WERI-Rb-1 (cell line): ENCODE measurements at places on chromosomes 6 and 20.

DNA sequence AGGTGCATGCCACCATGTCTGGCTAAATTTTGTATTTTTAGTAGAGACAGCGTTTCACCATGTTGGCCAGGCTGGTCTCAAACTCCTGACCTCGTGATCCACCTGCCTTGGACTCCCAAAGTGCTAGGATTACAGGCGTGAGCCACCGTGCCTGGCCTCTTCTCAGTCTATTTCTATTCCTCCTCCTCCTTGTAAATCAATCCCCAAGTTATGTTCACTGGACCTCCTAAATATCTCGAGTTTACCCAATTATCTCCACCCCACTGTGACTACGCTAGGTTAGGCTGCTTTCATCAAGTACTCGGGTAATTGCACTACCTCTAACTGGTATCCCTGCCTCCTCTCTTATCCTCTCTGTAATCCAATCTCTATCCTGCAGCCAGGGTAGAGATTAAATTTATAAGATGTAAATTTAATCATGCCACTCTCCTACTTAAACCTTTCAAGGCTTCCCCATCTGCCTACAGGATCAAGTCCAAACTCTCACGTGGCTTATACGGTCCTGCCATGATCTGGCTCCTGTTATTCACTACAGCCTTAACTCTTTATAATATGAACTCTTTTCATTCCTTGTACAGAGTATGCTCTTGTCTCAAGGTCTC lies 837 bp upstream of the MAD2L1BP start:
- peak; percentile 86 for DNase-seq

GRCh38 chr20:5969348-5969935 lies 19.0 kb downstream of the MCM8 start:
- DNase-seq, result no peak

DNA sequence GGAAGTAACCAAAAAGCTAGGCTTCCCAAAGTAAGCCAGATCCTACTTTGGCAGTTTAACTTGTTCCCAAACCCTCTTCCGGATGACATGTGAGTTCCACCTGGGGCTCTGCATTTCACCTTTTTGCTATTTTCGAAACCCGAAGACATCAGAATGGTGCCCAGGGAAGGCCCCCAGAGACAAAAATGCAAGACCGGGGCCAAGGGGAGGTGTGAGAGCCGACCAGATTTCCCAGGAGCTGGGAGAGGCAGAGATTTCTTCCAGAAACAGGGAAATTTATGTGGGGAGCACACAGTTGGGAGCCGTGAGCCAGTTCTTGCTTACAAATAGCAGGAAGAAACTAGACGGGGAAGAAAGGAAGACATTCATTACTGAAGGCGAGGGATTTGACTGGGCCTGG lies 209.7 kb downstream of the ZNF217 start:
- no peak for DNase-seq

GRCh38 chr20:42274986-42275385 lies 656.8 kb upstream of the CHD6 start:
- no peak for DNase-seq

- DNase-seq, result no peak
These were observed 136.8 kb downstream of the EPHA7 start for GRCh38 chr6:93282521-93283031.

- DNase-seq, result no peak
These were observed 3.4 kb downstream of the ASF1A start for GRCh38 chr6:118897386-118897785.

GRCh38 chr20:20685635-20686034 lies 26.8 kb downstream of the RALGAPA2 start:
- DNase-seq, result no peak

- DNase-seq, result no peak
These were observed 57.6 kb downstream of the DAAM2 start for GRCh38 chr6:39849764-39850163.

GRCh38 chr20:6070829-6071695 lies 17.2 kb upstream of the LRRN4 start:
- no peak for DNase-seq

- no peak for DNase-seq
These were observed 6.1 kb upstream of the NSFL1C start for GRCh38 chr20:1472556-1473245.

- DNase-seq, result no peak
These were observed 143.6 kb downstream of the PHACTR3 start for GRCh38 chr20:59747671-59748515.

- peak; percentile 30 for DNase-seq
These were observed 25.1 kb downstream of the CHMP4B start for GRCh38 chr20:33836277-33836676.

- DNase-seq, result no peak
These were observed 130.3 kb downstream of the ZNF217 start for GRCh38 chr20:53463101-53463972.

DNA sequence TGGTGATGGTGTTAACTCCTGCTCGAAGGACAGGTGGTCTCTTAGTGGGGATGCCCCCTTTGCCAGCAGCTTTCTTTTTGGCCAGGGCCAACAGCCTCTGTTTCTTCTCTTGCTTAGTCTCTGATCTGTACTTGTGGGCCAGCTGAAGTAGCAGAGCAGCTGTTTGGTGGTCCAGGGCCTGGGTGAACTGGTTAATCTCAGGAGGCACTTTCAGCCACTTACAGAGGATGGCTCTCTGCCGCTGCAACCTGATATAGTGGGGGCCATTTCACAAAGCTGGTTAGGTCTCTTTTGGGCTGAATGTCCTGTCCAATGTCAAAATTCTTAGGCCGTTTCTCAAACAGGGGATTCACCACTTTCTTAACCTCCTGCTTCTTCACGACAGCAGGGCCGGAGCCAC lies 23.2 kb upstream of the LOC128125822 start:
- no peak for DNase-seq

GRCh38 chr6:28165563-28165962 lies 23.9 kb downstream of the ZKSCAN8 start:
- DNase-seq, result no peak

GRCh38 chr6:5855787-5856470 lies 150.8 kb downstream of the NRN1 start:
- DNase-seq, result no peak

- DNase-seq, result no peak
These were observed 33.1 kb upstream of the SEC63 start for GRCh38 chr6:107991061-107991460.

GRCh38 chr20:39717936-39718335 lies 755.8 kb downstream of the DHX35 start:
- no peak for DNase-seq

DNA sequence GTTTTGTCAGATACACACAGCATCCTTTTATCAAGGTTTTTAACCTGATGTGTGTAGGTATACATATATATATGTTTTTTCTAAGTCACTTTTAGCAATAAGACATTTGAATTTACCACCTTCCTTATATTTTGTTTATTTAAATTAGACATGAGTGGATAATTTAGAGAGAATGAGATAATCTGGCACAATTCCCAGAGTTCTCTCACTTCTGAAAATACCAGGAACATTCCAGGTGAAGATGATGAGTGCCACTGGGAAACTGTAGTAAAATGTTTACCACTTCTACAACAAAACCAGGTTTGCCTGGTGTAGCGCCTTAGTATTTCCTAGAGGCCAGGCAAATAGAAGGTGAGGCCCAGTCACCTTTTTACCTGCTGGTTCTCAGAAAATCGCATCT lies 189.5 kb downstream of the TMEM242 start:
- no peak for DNase-seq

- peak; percentile 98 for DNase-seq
These were observed 292.1 kb downstream of the SOX4 start for GRCh38 chr6:21885532-21886114.

DNA sequence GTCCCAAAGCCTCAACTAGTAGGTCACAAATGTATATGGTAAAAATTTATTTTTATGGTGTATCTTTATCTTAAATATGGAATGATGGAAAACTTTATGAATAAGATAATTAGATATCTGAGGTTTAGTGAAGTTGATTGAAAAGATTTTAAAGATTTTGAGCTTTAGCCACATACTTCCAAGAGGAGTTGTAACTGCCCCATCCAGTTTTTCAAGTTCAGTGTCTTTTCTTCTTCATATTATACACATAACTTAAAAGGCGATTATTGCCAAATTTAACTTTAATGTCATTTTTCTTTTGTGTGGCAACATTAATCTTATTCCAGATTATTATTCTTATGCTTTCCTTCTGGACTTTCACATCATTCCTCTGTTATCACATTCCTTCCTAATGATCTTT lies 266.4 kb downstream of the TINAG start:
- DNase-seq, result no peak

DNA sequence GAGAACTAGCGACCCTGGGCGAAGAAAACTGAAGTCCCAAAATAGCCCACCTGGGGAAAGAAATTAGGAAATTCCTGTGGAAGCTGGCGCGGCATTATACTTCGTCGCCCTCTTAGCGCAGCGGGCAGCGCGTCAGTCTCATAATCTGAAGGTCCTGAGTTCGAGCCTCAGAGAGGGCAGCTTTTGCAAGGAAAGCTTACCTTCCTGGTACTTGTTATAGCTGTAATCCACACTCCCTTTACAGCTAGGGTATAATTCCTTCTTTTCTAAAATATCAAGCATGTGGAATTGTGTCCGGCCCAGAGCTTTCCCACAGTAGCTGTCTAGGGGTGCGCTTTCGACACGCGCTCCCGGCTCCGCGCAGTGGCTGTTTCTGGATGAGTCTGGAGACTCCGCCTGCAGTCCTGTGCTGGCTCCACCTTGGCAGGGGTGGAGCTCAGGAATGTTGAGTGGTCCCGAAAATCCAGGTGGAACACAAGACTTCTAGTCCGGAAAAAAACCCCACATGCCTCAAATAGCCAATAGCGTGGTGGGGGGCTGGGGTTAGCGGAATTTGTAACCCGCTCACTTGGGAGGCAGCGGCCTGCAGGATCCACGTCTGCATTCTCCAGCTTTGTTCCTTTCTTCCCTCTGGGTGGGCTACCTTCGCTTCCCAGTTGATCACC lies 83.7 kb upstream of the ZNF322 start:
- DNase-seq, result no peak

- DNase-seq, result no peak
These were observed 28.6 kb upstream of the MOCS1 start for GRCh38 chr6:39962831-39963230.

GRCh38 chr6:44699851-44700250 lies 312.3 kb downstream of the CDC5L start:
- no peak for DNase-seq

DNA sequence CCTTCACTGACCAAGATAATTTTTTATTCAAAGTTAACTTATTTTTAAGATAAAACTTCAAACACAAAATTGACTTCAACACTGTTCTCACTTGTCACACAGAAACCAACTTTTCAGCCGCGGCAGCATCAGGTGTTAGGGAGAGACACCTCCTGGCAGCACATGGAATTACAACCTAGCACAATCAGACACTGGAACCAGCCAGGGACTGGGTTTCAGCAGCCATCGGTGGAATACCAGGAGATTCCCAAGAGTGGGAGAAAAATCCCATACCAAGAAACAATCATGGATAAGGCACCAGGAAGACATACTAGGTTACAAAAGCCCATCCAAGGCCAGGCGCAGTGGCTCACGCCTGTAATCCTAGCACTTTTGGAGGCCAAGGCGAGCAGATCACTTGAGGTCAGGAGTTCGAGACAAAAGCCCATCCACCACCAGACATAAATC lies 70.0 kb downstream of the SNX5 start:
- peak; percentile 56 for DNase-seq

DNA sequence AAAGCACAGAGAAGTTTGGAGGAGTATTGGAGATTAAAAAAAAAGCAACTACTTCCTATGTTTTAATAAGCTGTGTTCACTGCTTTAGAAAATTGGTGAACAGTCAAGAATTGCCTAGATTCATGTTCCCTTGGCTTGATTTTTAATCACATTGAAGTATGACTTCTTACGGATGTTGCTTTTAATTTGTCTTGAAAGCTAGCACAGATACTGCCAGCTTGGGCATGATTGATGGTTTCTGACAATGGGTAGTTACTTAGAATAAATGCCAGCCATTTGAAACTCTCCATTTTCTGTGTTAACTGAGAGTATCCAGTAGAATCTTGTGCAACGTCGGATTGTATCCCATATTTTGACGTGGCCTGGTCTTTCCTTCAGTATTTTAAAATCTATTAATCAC lies 178.0 kb downstream of the DTNBP1 start:
- no peak for DNase-seq

- DNase-seq, result no peak
These were observed 957 bp upstream of the VEGFA start for GRCh38 chr6:43768983-43769525.

DNA sequence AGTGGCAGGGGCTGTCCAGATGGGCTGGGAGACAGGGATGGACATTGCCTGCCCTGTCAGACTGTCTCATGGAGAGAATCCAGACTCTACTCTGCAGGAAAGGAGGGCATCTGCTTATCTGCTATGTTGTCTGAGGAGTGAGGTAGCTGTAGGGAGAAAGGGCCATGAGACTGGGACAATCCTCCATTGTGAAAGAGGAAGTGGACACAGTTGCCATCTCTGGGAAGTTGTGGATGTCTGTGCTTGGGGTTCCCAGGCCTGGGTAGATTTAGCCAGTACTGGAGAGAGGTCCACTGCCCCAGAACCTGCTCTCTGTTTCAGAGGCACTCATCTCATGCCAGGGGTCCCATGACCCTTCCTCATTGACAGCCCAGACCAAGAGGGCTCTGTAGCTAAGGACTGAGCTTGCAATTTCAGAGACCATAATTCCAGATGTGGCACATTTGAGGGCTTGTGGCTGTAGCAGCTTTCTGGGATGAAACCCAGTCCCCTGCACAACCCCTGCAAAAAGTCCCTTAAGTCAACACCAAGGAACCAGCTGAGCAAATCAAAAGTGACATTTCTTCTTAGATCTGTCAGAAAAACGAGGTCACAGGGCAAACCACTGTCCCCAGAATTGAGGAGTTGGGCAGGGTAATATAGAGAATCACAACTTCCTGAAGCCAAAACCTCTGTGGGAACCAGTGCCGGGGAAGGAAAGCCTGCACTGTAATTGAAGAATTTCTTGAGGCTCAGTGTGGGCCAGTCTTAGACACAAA lies 4.1 kb upstream of the SIRPG start:
- DNase-seq, result no peak

DNA sequence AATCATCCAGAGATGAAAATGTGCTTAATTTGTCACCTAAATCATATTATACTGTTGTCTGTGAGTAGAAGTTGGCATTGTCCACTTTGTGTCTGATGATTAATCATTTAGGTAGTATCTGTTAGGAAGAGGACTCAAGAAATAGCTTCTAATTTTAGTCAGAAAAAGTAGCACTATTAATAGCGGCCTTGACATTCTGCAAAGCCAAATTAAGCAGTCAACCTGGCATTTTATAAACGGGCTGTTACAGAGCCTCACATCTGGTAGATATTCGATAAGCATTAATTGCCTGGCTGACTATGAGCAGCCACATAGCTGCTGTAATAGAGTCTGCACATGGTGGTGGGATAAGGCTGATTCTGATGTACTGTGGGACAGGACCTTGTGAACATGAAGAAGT lies 99.5 kb downstream of the KLHL32 start:
- DNase-seq, result no peak

- peak; percentile 40 for DNase-seq
These were observed 502 bp downstream of the DXO start for GRCh38 chr6:31971279-31971992.

DNA sequence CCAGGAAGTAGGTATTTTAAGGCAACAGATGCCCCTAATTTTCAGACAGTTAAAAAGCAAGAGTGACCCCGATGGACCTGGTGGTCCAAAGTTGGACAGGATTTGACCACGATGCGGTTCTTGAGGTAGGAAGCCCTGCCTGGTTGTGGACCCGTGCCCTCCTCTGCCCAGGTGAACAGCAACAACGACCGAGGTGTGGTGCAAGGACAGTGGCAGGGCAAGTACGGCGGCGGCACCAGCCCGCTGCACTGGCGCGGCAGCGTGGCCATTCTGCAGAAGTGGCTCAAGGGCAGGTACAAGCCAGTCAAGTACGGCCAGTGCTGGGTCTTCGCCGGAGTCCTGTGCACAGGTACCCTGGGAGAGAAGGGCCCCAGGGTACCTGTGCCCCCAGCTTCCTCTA lies 18.7 kb downstream of the TGM6 start:
- no peak for DNase-seq
